NCI-H1436 (cell line): ENCODE measurements at places on chromosomes 2 and 18.
A peak's percentile ranks its signal among the peaks of the same experiment; 100 is the strongest.

GRCh38 chr2:84212611-84213314 is 246.3 kb downstream of the SUCLG1 start:
- DNase-seq: no peak

- DNase-seq: no peak
Measured at GRCh38 chr2:46703588-46703987, 212.0 kb downstream of the MCFD2 start.

DNA sequence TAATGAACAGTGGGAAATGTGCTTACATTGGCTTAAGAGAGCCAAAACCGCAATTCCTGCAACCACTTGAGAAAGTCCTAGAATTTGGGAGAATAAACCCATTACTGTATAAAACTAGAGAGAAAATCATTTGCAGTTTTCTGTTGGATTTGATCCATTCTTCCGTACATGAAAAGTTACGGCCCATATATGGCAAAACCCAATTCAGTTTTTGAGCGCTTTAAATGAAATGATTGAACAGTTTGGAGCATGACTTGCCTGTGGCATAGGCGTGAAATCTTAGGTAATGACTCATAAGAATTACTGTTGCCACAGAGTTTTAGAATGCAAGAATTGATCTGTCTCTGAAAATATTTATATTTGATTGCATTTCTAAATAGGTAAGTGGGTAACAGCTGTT is 52.0 kb downstream of the PHLPP1 start:
- no peak for DNase-seq

- no peak for DNase-seq
Measured at GRCh38 chr18:70421471-70422390, 132.9 kb downstream of the SOCS6 start.

DNA sequence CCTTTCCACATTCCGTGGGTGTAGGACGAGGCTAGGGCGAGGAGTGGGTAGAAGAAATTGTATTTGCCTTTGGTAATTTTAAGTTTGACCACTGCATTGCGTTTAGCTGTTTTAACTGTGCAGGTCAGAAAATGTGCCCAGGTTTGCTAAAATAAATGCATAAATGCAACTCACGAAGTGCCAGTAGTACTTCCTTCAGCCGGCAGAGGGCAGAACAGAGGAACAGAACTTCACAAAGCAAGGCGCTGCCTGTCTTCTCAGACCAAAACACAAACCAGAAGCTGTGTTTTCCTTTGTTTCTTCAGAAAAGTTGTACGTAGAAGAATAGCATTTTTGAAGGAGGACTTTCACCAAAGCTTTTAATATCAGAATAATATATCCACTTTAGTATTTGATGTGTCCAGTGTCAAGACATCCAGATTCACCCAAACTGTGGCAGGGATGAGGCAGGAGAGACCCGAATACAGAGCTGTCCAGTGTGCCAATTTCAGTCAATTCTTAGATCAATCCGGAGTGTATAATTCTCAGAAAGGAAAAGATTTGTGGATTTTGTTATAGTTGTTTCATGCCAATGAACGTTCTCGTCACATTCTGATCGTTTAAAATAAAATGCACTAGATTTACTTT is 348.6 kb downstream of the DLGAP1 start:
- peak; percentile 19 for DNase-seq

- no peak for DNase-seq
Measured at GRCh38 chr2:69916106-69916505, 1.2 kb downstream of the MXD1 start.
